ENCODE measurements at places on chromosomes 13 and 19.

GRCh38 chr19:58021541-58022282 is 12.1 kb upstream of the ZSCAN1 start:
- DNase-seq: peak; percentile 58

- DNase-seq: peak; percentile 89
These were observed 906 bp downstream of the ANKLE1 start for GRCh38 chr19:17282488-17283125.

DNA sequence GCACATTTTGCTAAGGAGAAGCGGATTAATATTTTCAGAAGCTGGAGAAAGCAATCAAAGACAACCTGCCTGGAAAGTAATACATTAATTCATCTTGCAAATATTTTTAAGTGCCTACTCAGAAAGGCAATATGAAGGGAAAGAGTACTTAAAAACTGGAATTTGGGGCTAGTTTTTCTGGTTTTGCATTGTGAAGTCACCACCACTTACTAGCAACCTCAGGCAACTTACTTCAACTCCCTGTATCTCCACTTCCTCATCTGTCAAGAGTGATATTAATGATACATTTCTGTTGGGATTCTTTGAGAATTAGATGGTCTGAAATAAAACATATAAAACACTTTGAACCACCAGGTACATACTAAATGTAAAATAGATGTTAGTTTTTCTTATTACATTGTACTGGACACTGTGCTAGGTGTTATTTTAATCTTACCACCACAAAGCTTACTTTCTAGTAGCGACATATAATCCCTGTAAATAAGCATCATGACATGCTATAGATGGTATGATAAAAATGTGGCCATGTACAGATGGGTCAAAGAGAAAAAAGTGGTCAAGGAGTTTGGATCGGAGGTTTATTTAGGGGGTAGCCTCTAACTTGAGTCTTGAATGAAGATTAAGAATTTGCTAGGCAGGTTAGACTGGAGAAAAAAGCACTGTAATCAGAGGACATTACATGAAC is 101.2 kb downstream of the SPRY2 start:
- DNase-seq: no peak

DNA sequence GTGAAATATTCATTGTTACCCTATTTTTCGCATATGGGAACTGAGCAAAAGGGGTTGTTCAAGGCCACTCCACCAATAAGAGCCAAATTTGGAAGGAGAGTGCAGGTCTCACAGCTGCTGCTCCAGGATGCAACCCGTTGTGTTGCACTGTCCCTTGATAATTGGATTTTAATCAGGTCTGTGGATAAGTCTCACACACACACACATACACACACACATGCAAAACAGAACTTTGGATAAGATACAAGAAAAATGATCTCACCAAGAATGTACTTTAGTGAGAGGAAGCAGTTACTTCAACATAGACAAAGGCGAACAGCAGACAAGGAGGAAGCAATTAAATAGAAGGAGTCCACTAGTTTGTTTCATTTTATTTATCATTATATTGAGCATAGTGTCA is 127.3 kb upstream of the EDNRB start:
- DNase-seq: no peak

DNA sequence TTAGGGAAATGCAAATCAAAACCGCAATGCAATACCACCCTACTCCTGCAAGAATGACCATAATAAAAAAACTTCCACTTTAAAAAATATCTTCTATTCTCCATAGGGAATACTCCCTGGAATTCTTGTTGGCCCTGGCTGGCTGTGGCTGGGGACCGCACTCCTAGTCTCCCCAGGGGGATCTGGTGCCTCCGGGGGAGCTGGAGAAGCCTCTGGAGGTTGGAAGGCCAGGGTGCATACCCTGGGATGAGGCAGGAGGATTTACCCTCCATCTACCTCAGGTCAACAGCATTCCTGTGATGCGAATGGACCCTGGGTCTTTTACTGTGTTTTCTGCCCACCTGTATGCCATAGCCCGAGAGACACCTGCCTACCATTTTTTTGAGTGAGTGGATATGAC is 120.0 kb upstream of the ZNF536 start:
- no peak for DNase-seq

GRCh38 chr19:55216461-55217198 is 7.3 kb upstream of the PTPRH start:
- peak; percentile 80 for DNase-seq

DNA sequence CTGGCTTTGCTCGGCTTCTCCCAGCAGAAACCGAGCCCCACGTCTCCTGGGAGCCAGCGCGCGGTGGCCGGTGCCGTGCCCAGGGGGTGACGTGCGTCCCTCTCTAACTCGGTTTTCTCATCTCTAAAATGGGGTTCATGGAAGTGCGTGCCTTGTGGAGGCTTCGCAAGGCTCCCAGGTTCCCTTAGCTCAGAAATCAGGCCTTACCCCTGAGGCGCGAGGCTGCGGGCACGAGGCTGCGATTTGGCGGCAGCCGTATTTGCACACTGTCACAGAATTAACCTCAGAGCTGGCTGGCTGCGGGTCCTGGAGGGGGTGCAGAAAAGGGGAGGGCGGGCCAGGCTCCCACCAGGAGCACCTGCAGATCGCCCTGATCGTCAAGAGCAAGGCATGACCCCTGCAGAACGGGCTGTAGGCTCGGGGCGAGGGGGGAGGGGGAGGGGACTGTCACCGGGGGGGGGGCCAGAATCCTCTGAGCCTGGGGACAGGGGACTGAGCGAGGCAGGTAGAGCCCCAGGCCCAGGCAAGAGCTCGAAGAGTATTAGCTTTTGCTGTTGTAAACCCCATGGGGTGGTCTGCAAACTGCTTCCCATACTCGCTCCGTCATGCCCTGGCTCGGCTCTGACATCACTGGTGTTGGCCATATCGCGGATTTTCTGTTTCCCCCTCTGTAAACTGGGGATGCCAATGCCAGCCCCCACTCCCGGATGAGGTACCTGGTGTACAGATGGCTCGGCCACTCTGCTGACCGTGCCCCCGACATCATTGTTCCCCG is 62.2 kb downstream of the CCNE1 start:
- DNase-seq: no peak

DNA sequence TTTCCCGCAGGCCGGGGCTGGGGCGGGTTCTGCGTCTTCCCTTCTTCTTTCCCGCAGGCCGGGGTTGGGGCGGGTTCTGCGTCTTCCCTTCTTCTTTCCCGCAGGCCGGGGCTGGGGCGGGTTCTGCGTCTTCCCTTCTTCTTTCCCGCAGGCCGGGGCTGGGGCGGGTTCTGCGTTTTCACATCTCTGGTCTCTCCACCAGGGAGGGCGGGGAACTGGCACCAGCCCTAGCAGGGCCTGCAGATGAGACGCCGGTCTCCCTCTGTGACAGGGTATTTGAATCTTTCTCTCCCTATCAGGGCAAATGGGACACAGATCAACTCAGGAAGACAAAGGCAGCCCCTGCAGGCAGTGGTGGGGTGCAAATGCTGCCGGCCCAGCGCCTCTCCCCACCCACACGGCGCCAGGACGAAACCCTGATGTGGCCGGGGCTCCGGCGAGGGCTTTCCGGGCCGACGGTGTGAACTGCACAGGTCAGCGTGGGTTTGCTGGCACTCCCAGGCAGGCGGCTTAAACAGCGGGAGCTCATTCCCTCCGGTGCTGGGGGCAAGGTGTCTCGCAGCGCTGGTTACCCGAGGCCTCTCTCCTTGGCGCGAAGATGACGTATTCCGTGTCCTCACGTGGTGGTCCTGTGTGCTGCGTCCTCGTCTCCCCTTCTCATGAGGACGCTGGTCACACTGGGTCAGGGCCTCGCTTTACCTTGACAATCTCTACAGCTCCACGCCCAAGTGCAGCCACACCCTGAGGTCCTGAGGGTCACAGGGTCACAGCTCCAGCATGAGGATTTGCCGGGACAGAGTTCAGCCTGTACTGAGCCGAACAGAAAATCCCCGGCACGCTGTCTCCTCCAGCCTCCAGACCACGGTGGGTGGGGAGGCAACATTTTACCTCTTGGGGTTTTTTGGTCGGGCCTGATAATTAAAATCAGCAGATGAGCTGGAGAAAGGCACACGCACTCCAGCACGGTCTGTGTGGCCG is 717 bp upstream of the C13orf46 start:
- no peak for DNase-seq

GRCh38 chr19:16345457-16345856 is 20.8 kb downstream of the KLF2 start:
- DNase-seq: no peak

- no peak for DNase-seq
These were observed 304 bp downstream of the TSPAN16 start for GRCh38 chr19:11296264-11296663.

DNA sequence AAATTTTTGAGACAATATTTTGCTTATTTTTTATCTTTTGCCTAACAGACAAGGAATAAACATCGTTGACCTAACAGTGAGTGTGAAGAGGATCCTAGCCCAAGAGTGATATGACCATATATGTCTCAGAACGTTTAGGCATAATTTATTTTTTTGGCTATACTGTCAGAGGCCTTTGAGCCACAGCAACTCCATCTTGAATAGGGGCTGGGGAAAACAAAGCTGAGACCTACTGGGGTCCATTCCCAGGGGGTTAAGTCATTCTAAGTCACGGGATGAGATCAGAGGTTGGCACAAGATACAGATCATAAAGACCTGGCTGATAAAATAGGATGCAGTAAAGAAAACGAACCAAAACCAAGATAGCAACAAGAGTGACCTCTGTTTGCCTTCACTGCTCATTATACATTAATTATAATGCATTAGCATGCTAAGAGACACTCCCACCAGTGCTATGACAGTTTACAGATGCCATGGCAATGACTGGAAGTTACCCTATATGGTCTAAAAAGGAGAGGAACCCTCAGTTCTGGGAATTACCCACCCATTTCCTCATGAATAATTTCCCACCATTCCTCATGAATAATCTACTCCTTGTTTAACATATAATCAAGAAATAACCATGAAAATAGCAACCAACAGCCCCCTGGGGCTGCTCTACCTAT is 510.9 kb upstream of the PCDH9 start:
- DNase-seq: no peak

DNA sequence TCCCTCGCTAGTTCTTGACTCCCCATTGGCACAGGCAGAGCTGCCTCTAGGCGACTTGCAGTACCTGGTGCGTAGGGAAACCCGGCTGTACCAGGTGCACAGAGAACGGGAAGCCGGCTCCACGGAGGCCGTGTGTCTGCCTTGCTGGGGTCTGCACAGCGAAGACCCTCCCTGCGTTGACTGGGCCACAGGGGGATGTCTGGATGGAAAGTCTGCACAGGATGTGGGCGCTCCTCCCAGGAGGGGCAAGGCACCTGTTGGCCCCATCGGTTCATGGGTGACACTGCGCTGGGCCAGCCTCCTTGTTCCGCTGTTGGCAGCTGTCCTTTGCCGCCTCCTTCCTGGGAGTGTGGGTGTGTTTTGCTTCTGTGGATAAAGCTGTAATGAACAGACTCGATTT is 138.3 kb downstream of the TEX29 start:
- DNase-seq: no peak

DNA sequence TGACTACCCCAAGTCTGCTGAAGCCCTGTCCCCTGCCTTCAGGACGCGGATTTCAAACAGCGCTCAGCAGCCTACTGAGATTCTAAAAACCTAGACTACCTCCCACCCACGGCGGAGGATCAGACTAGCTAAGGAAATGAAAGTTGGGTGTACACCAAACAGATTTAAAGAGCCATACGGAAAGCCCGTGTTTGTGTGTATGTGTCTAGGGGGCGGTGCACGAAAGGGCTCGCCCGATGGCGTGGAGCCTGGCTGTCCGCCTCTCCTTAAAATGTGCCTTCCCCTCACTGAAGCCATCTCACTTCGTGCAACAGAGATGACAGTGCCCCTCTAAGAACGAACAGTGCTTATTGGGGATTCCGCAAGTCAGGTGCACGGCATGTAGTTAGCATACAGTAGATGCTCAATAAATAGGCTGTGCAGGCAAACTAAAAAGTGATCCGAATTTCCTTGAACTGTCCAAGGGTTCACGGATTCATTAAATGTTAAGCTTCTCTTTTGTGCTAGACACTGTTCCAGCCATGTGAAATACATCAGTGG is 639 bp downstream of the LENG1 start:
- DNase-seq: no peak

DNA sequence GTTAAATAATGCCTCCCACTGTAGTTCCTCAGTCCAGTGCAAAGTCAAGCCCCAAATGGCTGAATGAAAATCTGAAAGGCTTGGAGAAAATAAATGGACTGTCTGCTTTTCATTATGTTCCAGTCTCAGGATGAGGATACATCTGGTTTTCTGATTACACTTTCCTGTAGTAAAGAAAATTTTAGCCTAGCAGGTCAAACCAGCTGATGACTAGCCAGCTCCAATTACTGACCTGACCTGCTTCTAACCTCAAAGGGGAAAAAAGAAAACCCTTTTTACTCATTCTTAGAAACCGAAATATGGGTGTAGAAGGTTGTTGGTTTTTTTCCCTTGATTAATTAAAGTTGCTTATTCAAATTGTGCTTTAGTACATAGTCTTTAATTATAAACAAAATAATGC is 418.4 kb downstream of the EFNB2 start:
- no peak for DNase-seq

DNA sequence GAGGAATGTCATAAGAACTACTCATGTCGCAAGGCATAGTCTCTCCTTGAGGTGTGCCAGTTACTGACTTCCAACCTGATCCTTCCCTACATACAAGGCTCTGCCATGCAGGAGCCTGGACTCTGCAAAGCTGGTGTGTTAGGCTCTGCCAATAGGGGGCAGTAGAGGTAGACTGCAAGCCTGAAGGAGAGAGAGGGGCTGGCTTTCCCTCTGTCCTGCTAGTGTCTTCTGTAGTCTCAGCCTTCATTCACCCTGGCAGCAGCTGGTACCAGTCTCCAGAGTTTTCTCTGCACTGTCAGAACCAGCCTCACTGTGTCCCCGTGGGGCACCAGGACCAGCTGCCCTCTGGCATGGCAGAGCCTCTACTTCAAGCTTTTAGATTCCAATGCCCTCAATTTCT is 14.5 kb downstream of the SHISA2 start:
- DNase-seq: peak; percentile 23

DNA sequence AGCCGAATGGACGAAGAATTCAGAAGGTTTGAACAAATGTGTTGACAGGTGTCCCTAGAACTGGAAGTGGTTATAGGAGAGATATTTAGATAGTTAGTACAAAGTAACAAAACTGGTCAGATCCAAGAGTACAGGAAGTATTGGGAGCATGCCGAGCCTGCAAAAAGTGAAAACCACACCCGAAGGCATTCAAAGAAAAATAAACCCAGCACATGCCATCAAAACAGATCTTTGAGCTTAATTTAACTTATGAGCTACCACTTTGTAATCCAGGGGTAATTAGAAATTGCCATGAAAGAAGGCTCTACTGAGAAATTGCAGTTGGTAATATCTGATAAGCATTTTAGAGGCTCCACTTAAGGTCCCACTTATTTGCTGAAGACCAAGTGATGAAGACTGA is 214.2 kb downstream of the DNAJC15 start:
- no peak for DNase-seq

GRCh38 chr19:55090564-55090963 is 14.9 kb downstream of the EPS8L1 start:
- no peak for DNase-seq

DNA sequence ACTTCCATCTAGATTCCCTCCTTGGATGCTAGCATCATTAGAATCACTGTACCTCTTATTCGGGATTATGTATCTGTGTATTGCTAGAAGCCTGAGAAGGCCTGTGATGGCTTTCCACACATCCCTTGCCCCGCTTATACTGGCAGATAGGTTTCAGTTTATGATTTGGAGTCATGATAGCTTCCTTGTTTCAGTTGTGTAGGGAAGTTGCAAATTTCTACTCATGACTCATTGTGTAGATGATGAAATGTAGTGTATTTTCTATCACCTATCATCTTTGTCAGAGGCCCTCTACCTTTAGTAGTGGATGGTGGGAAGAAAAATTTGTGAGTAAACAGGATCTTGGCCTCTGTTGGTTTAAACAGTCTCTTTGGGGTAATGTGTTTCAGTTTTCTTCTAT is 165.2 kb downstream of the GGACT start:
- no peak for DNase-seq
